ENCODE measurements at places on chromosomes 5 and 9.

DNA sequence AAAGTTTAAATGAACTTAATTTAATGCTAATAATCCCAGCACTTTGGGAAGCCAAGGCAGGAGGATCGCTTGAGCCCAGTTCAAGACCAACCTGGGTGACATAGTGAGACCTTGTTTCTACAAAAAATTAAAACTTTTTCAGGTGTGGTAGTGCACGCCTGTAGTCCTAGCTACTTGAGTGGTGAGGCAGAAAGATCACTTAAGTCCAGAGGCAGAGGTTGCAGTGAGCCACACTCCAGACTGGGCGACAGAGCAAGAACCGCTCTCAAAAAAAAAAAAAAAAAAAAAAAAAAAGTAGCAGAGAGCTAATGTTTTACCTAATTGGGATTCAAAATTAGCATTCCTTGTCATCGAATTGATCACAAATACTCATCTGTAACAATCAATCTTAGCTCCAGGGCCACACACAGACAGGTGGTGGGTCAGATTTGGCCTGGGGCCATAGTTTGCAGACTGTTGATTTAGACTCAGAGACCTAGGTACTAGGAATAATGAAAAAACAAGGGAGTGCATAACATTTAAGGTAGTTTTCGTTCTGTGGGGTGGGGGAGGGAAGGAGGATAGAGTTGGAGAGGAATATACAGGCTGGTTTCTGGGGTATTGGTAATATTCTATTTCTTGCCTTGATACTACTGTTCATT is 21.4 kb downstream of the HSDL2 start:
- no peak for DNase-seq

DNA sequence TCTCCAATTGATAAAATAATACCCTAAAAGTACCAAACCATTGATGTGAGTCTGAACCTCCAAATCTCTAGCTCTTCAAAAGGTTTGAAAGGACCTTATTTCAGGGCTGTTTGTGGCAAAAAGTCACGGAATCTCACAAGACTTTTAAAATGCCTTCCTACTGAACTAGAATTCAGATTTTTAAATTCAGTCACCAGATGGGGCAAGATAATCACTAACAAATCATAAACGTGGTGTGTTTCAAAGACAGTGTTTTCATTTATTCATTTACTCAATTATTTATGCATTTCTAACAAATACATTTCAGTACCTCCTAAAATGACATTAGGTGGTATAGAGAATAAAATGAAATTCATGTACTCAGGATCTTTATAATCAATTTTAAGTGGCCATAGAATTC is 68.2 kb upstream of the SMC2 start:
- no peak for DNase-seq

- DNase-seq = no peak
Observed at GRCh38 chr5:41708604-41708940, 161.7 kb downstream of the OXCT1 start.

- DNase-seq = peak; percentile 84
Observed at GRCh38 chr5:53994148-53994547, 316.2 kb downstream of the ARL15 start.

- DNase-seq = no peak
Observed at GRCh38 chr9:89252651-89253267, 58.2 kb upstream of the CKS2 start.

DNA sequence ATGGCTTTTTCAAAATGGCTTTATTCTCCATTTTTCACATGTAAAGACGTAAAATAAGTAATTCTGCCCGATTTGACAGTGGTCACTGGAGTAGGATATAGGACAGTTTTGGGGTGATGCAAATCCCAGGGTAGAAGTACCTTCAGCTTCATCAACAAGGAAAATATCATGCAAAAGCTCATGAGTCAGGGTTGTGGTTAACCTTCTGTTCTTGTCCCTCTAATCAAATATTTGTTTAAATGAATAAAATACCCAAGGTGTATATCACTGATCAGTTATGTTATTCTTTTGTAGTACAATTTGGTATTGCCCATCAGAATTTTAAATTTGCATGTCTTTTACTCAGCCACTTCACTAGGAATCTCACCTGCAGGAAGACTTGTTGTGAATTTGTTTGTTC is 40.0 kb downstream of the FBXL7 start:
- no peak for DNase-seq

DNA sequence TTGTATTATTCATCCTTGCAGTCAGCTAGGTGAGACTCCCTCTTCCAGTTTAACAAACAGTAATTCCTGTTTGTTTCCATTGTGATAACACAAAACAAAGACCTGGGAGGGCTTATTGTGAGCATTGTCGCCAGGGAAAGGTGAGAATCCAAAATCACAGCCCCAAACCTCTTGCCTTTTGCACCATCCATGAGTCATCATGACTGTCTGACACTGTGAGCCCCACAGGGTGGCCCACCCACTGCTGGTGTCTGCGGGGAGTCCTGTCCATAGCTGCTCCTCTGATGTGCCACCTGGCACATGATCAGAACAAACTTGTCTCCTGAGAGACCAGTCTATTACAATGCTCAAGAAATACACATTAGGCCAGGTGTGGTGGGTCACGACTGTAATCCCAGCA is 33.7 kb upstream of the S1PR3 start:
- no peak for DNase-seq

- DNase-seq = peak; percentile 5
Observed at GRCh38 chr5:171093598-171093997, 215.4 kb upstream of the TLX3 start.

- DNase-seq = peak; percentile 22
Observed at GRCh38 chr9:109182940-109183798, 16.1 kb upstream of the FRRS1L start.
